Chondrocyte (in vitro differentiated cells): ENCODE measurements at places on chromosomes 11 and 22. TPM values are rescaled to one million over a fixed set of nuclear protein-coding genes. Genes with fewer than 3 reads are reported as not detected.

DNA sequence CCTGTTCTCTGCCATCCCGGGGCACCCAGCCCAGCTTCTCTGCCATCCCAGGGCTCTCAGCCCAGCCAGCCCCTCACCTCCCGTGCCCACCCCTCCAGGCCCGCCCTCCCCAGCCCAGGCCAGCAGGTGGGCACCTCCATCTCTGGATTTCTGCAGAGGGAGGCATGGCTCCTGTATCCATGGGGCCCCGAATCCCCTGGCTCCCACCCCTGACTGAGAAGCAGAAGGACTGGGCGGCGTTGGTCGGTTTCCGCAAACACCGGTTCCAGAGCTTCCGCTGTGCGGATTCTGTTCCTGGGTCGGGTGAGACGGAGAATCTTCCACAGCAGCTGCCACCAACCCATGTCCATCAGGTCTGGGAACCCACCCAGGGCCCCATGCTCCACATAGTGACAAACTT is 240.3 kb downstream of the BRD1 start:
- H3K36me3 ChIP-seq = no peaks in the 10 kb centered on the region
- no peak for DNase-seq
- no peak overlapping the region for H3K4me3 ChIP-seq
- no peak overlapping the region for H3K27ac ChIP-seq

- no peak overlapping the region for H3K4me3 ChIP-seq
- no peaks in the 10 kb centered on the region for H3K36me3 ChIP-seq
- H3K4me1 ChIP-seq = no peaks in the 10 kb centered on the region
- H3K27me3 ChIP-seq = peaks cover 38% of the 10 kb centered on the region
- no peak overlapping the region for H3K27ac ChIP-seq
Measured at GRCh38 chr11:29353833-29354232, 663.0 kb downstream of the KCNA4 start.

DNA sequence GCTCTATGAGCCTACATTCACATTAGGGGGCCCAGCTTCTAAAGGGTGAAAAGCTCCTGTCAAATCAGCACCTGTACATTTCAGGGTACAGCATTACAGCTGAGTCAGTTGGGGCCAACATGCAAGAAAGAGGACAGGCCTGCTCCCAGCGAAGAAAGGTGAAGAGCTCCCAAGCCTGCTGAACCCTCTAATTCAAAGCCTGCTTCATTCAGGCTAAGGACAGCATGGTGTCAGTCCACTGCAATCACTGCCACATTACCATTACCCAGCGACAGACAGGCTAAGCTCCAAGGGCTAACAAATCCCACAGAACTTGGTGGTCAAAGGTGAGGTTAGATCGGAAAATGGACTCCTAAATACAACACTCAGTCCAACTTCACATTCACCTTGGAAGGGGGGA is 65.4 kb upstream of the CHRM4 start:
- no peak overlapping the region for H3K4me3 ChIP-seq
- H3K36me3 ChIP-seq = peaks cover 3% of the 10 kb centered on the region
- H3K27me3 ChIP-seq = no peaks in the 10 kb centered on the region
- H3K4me1 ChIP-seq = peaks cover 9% of the 10 kb centered on the region
- no peak for DNase-seq

- no peaks in the 10 kb centered on the region for H3K36me3 ChIP-seq
- H3K27me3 ChIP-seq = no peaks in the 10 kb centered on the region
- H3K4me3 ChIP-seq = no peak overlapping the region
- no peak for DNase-seq
- H3K4me1 ChIP-seq = peaks cover 13% of the 10 kb centered on the region
Measured at GRCh38 chr11:95412074-95412473, 181.1 kb upstream of the SESN3 start.

DNA sequence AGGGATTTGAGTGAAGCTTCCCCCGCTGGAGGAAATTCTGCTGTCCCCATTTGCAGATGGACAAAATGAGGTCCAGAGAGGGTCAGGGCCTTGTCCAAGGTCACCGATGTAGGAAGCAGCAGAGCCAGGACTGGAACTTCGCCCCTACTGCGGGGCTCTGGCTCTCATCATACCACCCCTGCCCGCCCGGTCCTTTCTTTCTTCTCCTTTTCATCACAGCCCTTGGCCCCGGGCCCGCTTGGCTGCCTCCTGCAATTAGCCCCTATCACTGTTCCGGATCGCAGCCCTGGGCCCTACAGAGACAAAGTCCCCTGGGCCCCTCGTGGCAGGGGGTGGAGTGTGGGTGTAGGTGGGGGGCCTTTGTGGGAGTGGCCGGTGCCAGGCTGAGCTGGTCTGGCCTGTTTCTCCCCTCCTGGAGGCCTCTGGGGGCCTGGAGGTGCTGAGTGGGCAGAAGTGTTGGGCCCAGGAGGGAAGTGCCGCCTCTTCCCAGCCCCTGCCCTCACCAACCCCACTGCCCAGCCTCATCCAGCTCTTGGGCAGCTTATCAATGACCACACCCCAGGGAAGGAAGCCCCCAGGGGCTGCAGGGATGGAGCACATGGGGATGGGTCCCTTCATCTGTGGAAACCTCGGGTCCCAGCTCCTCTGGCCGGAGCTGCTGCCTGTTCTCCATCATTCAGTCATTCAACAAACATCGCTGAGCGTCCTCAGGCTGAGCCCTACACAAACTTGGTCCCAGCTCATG is 3.4 kb downstream of the EMID1 start:
- peaks cover 3% of the 10 kb centered on the region for H3K4me1 ChIP-seq
- H3K4me3 ChIP-seq = no peak overlapping the region
- peaks cover 8% of the 10 kb centered on the region for H3K27me3 ChIP-seq
- no peak for DNase-seq
- no peak overlapping the region for H3K27ac ChIP-seq
- H3K36me3 ChIP-seq = no peaks in the 10 kb centered on the region

- no peak for DNase-seq
- H3K27me3 ChIP-seq = no peaks in the 10 kb centered on the region
- peaks cover 7% of the 10 kb centered on the region for H3K4me1 ChIP-seq
Measured at GRCh38 chr22:27337676-27338075, 463.9 kb downstream of the MN1 start.

DNA sequence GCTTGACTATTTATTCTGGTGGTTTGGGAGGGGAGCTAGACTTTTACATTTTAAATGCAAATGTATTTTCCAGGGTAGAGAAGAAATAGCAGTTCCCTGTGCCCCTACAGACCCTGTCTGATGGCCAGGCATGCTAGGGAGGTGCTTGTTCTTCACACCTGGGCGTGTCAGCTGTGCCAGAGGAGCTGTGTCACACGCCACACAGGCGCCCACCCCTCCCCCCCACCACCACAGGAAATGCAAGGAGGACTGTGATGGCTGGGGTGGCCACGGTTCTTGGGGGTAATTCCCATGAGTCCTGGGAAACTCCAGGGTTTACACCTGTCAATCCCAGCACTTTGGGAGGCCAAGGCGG is 82.2 kb downstream of the FLI1 start:
- H3K36me3 ChIP-seq = peaks cover 15% of the 10 kb centered on the region
- no peak overlapping the region for H3K4me3 ChIP-seq
- DNase-seq = no peak
- H3K4me1 ChIP-seq = peaks cover 41% of the 10 kb centered on the region
- no peaks in the 10 kb centered on the region for H3K27me3 ChIP-seq

DNA sequence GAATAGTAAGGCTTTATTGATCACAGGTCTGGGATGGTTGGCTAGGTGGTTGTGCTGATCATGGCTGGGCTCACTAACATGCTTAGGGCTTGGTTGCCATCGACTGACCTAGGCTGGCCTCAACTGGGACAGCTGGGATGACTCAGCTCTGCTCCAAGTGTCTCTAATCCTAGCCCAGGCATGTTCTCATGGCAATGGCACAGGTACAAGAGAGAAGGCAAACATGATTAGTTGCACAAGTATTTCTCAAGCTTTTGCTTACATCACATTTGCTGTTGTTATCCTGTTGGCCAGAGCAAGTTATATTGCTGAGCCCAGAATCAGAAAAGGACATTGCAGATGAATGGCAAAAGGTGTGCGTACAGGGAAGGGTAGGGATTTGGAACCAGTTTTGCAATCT is 68.5 kb upstream of the SLC35C1 start:
- no peak overlapping the region for H3K4me3 ChIP-seq
- no peak overlapping the region for H3K27ac ChIP-seq
- H3K36me3 ChIP-seq = peaks cover 5% of the 10 kb centered on the region
- peaks cover 18% of the 10 kb centered on the region for H3K4me1 ChIP-seq
- peaks cover 30% of the 10 kb centered on the region for H3K27me3 ChIP-seq

DNA sequence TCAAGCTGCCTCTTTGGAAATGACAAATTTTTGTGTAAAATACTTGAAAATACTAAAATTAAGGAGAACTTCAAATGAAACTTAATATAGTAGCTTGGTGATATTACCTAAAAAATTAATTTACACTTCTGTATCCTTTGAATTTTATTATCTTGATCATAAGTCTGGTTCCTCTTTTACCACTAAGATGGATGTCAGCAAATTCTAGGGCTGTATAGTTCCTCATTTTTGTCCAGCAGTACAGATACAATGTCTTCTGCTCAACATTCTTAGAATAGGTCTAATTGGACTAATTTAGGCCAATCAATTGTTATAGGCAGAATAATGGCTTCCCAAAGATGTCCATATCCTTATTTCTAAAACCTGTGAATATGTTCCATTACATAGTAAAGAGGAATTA is 1298.0 kb upstream of the RAG2 start:
- no peak overlapping the region for H3K27ac ChIP-seq
- no peak overlapping the region for H3K4me3 ChIP-seq
- no peaks in the 10 kb centered on the region for H3K4me1 ChIP-seq
- H3K36me3 ChIP-seq = peaks cover 1% of the 10 kb centered on the region
- no peaks in the 10 kb centered on the region for H3K27me3 ChIP-seq

Gene SBF1
- 103 to 110 TPM (median 104 TPM) in 3 replicates for total RNA-seq

Gene C22orf23
- not detected in 3 replicates for total RNA-seq

Gene LRRC55
- total RNA-seq = not detected in 3 replicates

Gene KREMEN1
- total RNA-seq = 5.0 to 7.3 TPM (median 7.3 TPM) in 3 replicates
